ENCODE measurements at places on chromosomes 3 and 15. TPM values are rescaled to one million over a fixed set of nuclear protein-coding genes. Genes with fewer than 3 reads are reported as not detected.

GRCh38 chr15:70278644-70279043, 180.9 kb upstream of the TLE3 start:
- DNase-seq = peak; percentile 49

- DNase-seq = peak; percentile 80
These were observed 70.5 kb upstream of the ATP10A start for GRCh38 chr15:25933456-25934158.

DNA sequence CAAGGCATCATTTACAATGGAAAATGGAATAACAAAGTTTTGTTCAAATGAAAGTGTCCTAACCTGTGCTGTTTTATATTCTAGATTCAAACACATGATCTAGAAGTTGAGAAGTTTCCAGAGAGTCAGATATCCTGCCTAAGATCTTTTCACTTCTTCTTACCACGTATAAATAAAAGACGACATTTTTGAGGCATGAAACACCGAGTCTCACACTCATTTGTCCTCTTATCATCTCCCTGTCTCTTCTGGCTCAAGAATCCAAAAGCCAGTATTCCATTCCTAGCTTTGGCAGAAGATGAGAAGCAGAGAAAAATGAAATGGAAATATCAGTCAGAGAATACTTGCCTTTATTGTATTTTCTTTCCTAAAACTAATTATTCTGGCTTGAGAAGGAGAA, 738.6 kb upstream of the NR2F2 start:
- no peak for DNase-seq

DNA sequence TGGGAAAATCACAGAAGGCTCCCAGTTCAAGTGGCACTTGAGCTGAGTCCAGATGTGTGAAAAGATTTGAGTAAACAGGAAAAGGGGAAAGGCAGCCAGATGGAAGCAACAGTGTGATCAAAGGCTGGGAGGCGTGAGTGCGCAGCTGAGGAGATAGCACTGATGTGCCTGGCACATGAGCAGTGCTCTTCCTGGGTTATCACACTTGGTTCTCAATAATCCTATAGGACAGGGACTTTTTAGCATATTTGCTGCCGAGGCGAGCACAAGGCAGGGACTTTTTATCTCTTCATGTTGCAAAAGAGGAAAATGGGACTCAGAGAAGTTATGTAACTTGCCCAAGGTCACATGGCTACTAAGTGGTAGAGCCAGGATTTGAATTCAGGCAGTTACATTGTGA, 39.6 kb downstream of the CORO2B start:
- no peak for DNase-seq

- peak; percentile 93 for DNase-seq
These were observed at the start of gene NECTIN3 for GRCh38 chr3:111071257-111072030. Gene NECTIN3 (plus strand): TSS chr3:111071816. CDS start chr3:111072018, 202 bp downstream.

DNA sequence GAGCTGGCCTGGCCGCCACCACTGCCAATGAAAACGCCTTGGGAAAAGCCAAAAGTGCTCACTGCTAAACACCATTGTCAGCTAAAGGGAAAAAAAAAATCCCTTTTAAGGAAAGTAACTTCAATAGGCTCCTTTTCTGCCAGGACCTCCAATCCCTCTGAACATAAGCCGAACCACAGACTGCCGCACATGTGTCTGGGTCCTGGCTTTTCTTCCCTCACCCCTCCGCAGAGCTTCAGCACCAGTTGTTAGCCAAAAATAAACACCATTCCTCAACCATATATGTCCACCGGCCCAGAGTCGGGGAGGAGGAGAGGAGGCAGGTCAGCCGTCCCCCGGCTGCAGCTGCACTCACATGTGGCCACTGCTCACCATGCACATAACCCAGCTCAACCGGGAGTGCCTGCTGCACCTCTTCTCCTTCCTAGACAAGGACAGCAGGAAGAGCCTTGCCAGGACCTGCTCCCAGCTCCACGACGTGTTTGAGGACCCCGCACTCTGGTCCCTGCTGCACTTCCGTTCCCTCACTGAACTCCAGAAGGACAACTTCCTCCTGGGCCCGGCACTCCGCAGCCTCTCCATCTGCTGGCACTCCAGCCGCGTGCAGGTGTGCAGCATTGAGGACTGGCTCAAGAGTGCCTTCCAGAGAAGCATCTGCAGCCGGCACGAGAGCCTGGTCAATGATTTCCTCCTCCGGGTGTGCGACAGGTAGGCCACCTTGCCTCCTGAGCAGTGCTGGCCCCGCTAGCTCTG, at the start of gene FBXL22:
Gene FBXL22 (plus strand): TSS at position 350 of the 753 bp plus-strand sequence. CDS start 6 bp downstream, at position 356.
- DNase-seq = peak; percentile 82

DNA sequence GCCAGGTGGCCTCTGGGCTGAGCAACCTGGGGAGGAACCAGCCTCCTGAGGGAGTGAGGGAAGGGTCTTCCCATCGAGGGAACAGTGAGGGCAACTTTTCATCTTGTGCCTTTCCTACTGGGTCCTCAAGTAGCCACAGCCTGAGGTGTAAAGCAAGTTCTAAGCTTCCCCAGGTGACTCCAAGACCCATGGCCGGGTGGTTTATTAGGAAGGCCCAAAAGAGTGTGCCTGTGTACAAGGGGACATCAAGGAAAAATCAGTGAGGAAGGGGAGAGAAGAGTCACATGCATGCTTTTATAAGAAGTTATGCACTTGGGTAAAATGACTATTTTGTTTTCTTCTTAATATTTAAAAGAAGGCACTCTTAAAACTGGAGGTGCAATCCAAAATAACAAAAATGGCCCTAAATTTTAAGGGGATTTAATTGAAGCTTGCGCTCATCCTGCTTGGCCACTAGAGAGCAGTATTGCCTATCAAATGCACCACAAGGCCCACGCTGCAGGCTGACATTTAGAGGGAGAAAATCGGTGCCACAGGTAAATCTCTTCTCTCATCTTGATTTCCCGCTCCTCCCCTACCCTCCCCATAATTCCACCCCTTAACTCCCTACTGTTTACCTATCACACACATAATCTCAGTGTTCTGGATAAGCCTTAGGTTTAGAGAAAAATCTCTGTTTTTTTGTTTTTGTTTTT, 6.7 kb downstream of the NANOGP8 start:
- DNase-seq = peak; percentile 76

- no peak for DNase-seq
These were observed 66.6 kb downstream of the TM4SF4 start for GRCh38 chr3:149541091-149541491.

- no peak for DNase-seq
These were observed 2.9 kb downstream of the XPC start for GRCh38 chr3:14175383-14176037.

GRCh38 chr15:101112336-101113113, 139.3 kb downstream of the CHSY1 start:
- DNase-seq = no peak

DNA sequence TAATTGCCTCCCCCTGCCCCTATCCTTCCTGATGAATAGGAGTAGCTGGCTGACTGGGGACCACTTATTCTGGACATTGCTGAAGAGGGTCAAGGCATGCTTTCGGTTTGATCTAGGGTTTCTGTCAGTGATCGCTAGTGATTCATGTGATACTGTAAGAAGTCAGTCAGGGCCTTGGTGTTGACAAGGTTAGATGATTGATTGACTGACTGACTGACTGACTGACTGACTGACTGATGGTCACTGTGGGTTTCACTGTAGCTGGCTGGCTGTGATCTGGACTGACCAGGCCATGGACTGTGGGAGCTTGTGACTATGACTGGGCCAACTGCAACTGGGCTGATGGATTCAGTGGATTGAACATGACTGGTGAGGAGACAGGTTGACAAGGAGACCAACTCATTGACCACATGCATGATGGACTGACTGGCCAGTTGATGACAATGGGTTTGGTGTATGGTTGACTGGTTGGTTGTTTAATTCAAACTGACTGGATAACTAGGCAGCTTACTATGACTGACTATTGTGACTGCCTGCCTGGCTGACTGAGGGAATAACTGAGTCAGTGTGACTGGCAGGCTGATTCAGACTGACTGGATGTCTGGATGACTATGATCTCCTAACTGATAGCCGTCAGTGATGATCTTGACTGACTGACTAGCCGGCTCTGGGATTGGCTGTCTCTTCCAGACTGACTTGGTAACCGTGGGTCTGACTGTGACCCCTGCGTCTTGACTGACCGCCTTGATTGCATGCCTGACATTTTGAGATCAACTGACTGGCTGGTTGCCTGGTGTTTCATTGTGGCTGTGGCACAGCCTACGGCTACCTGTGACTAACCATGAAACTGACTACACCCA, 509.9 kb downstream of the SHQ1 start:
- no peak for DNase-seq

GRCh38 chr15:69081310-69082004, 67.0 kb downstream of the NOX5 start:
- DNase-seq = peak; percentile 86

- no peak for DNase-seq
These were observed 173.5 kb upstream of the LRRN1 start for GRCh38 chr3:3625544-3626271.

DNA sequence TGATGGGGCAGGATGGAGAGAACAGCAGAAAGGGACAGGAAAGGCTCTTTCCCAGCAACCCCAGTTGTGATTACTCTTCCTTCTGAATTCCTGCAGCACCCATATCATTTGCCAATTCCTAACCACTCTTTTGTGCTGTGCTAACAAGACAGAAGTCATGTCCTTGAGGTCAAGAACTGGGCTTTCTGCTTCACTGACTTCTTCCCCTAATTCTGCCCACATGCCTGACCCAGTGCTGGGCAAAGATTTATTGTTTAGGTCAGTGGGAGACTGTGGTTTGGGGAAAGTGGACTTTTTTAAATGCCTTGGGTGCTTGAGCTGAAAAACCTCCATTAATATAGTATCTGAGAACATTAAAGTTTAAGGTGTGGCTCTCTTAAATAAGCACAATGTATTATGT, 4.2 kb upstream of the EFCAB12 start:
- DNase-seq = no peak

DNA sequence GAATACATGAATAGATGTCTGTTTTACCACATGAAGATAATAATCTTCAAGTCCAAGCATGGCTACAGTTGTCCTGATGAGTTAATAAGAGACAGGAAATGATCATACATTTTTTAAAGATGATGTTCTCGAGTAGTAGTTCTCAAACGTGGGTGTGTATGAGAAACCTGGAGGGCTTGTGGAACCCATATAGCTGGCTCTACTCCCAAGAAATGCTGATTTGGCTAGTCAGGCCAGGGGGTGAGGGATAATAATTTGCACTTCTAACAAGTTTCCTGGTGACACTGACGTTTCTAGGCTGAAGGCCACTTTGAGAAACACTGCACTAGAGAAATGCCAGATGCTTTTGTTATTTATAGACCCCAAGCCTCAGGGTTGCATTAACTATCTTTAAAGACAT, 37.0 kb downstream of the ROPN1B start:
- no peak for DNase-seq

The CLEC3B gene
- total RNA-seq = 77.1 TPM

The PYDC2 gene
- total RNA-seq = not detected

The PHLDB2 gene
- total RNA-seq = 184 TPM

The CPN2 gene
- total RNA-seq = 0.35 TPM
